Caki2 (cell line): ENCODE measurements at places on chromosomes 2 and 18. TPM values are rescaled to one million over a fixed set of nuclear protein-coding genes. Genes with fewer than 3 reads are reported as not detected.

Gene CD207
- total RNA-seq: not detected in 2 replicates

Gene GULP1
- 144 and 172 TPM in 2 replicates for total RNA-seq

Gene MBD2
- total RNA-seq: 19.5 and 24.1 TPM in 2 replicates

Gene C1QL2
- total RNA-seq: not detected in 2 replicates

Gene CNTNAP5
- not detected in 2 replicates for total RNA-seq

Gene IL1F10
- total RNA-seq: not detected in 2 replicates

Gene SPEG
- 8.4 and 22.9 TPM in 2 replicates for total RNA-seq

Gene TMEM198
- total RNA-seq: 4.5 and 9.3 TPM in 2 replicates

Gene ZDBF2
- total RNA-seq: 4.0 and 7.9 TPM in 2 replicates

Gene GMCL1
- 12.8 and 16.9 TPM in 2 replicates for total RNA-seq

Gene FAM117B
- 1.4 and 1.7 TPM in 2 replicates for total RNA-seq

Gene QPCT
- total RNA-seq: 8.5 and 12.1 TPM in 2 replicates

Gene MAP2
- total RNA-seq: 50.1 and 82.0 TPM in 2 replicates

Gene SLC23A3
- 0.07 and 0.70 TPM in 2 replicates for total RNA-seq

Gene TCF23
- not detected in 2 replicates for total RNA-seq

Gene IL36B
- total RNA-seq: not detected in 2 replicates

Gene CROCC2
- not detected in 2 replicates for total RNA-seq
